ENCODE measurements at places on chromosomes 12 and 14. TPM values are rescaled to one million over a fixed set of nuclear protein-coding genes. Genes with fewer than 3 reads are reported as not detected.

DNA sequence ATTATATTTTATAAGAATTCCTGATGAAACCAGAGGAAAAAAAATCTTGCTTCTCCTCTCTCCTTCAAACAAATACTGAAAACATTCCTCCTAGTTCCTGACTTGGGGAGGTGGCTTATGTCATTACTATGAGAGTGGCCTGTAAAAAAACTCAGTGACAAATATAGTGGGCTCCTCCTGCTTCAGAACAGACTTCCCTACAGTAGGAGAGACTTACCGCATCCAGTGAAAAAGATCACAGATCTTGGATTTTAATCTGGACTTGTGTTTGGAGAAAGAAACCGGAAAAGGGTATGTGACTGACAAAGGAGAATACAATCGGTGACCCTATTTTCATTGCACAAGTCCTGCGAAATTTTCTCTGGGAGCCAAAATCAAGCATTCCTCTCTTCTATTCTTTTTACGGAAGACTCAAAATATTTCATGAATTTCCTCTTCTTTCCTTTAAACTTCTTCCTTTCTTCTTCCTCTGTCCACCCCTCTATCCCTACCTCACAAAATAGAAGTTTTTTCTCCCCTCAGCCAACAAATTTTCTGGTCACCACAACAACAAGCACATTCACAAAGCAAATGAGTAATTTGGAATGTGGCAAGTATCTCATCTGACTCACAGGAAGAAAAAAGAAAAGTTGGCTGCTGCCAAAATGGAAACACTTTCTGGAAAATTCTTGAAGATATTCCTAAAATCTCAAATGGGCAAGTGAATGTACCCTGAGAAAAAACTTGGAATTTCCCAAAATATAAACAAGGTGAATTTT lies 185.1 kb upstream of the CDKN3 start:
- no peak for DNase-seq

SMCO3 gene
- 0.39 TPM for total RNA-seq

CD69 gene
- 9.7 TPM for total RNA-seq

NEDD8 gene
- 73.5 TPM for total RNA-seq

CLEC4D gene
- total RNA-seq, result 0.99 TPM

DNA sequence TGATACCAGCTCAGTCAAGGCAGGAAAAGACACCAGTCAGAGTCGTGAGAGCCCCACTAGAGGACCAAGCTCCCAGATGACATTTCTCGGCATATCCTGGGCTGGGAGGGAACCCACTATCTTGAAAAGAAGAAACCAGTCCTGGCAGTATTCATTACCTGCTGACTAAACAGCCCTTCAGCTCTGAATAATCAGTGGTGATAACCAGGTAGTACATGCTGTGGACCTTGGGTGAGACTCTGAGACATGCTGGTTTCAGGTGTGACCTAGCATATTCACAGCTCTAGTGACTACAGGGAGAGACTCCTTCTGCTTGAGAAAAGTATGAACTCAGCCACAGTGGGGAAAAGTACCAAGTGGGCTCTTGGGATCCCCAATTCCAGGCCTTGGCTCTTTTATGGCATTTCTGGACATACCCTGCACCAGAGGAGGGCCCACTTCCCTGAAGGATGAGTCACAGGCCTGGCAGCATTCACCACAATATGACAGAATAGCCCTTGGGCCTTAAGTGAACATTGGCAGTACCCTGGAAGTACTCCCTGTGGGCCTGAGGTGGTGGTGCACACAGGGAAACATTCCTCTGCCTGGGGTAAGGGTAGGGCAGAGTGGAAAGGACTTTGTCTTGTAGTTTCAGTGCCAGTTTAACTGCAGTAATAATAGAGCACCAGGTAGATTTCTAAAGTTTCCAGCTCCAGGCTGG lies 82.6 kb upstream of the SLC38A4 start:
- no peak for DNase-seq

DNA sequence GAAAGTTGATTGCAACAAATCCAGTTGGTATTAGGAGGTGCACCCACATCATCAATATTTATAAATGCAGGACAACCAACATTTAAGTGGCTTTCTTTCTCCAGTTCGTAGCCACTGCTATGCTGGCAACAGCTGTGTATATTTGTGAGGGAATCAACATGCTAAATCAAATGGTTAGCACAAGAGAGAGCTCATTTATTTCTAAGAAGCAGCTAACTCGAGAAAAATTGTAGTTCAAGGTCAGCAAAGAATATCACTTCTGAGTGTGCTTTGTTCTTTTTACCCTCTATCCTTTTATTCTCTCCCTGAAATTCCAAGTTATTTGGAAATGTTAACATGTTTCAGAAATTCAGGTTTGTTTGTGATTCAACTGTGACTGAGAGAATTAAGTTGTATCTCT lies 137.3 kb downstream of the NAV3 start:
- no peak for DNase-seq

CCDC38 gene
- not detected for total RNA-seq

HVCN1 gene
- 4.1 TPM for total RNA-seq

SLC38A1 gene
- 56.6 TPM for total RNA-seq

WIF1 gene
- 17.3 TPM for total RNA-seq
